Thymus (tissue), 14 donors: ENCODE measurements at places on chromosomes 2 and 18. TPM values are rescaled to one million over a fixed set of nuclear protein-coding genes. Genes with fewer than 3 reads are reported as not detected.

DNA sequence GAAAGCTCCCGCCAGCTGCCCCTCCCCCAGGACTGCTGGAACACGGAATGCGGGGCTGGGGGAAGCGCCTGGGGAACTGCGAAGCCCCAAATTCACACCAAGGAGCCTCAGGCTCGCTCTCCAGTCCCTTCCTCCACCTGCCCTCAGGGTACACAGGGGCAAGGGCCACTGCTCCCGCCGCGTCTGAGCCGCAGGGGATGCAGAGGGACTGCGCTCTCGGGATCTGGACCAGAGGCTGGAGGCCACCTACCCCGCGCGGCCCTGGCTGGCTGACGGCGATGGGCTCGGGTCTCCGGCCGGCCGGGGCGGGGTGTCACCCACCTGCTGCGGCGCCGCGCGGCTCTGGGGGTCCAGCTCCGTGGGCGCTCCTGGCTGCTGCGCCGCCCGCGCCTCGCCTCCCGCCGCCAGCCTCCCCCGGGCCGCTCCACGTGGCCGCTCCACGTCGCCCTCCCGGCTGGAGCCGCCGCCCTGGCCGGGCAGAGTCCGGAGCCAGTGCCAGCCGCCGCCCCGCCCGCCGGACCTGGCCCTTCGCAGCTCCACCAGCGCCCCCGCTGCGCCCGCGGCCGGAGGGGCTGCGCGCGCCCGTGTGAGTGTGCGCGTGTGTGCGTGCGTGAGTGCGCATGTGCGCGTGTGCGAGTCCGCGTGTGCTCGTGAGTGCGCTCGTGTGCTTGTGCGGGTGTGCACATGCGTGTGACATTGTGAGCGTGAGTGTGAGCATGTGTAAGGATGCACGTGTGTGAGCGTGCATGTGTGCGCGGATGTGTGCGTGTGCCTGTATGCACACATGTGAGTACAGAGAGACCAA, at the start of gene CGREF1:
CGREF1 (minus strand) TSS at position 604 of the 805 bp plus-strand sequence. CDS start 14,762 bp downstream, outside the sequence.
- no peak for DNase-seq

Gene TXNL4A
- polyA plus RNA-seq = 99.0 TPM

- DNase-seq = no peak
These were observed 38.9 kb upstream of the PNO1 start for GRCh38 chr2:68118816-68119215.

DNA sequence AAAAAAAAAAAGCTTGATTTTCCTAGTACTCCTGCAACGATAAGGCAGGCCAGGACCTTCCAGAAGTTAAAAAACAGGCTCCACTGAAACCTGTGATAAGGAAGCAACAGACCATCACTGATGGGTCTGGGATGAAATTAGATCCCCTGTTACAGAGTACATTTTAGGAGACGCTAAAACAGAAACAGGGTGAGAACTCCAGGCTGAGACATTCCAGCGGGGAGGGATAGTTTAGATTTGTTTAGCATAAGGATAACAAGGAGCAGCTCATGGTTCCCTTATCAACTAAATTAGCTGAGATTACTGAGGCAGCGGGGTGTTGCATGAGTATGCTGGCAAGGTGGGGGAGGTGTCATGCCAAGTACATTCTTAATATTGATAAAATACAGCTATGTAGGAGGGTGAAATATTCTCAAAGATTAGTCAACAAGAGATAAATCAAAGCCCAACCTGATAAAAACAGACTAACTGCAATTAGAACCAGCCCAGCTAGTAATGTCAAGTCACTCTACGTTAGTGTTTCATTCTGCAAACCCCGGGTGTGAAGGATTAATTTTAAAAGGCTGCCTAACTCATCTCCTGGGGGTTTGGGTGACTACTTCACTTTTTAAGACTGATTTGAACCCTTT, 75.0 kb upstream of the BZW1 start:
- no peak for DNase-seq

Gene CNGA3
- 0.05 TPM for polyA plus RNA-seq

- DNase-seq = no peak
These were observed 79.8 kb downstream of the VSNL1 start for GRCh38 chr2:17620280-17620679.

- no peak for DNase-seq
These were observed 95.2 kb upstream of the SCG2 start for GRCh38 chr2:223697316-223697891.

Gene MRPL33
- polyA plus RNA-seq = 147 TPM
